Hippocampal formation (tissue), 2 donors: ENCODE measurements at places on chromosomes 2 and 18.

GRCh38 chr2:54708584-54709335 lies 14.7 kb upstream of the EML6 start:
- peak; percentile 17 for DNase-seq

DNA sequence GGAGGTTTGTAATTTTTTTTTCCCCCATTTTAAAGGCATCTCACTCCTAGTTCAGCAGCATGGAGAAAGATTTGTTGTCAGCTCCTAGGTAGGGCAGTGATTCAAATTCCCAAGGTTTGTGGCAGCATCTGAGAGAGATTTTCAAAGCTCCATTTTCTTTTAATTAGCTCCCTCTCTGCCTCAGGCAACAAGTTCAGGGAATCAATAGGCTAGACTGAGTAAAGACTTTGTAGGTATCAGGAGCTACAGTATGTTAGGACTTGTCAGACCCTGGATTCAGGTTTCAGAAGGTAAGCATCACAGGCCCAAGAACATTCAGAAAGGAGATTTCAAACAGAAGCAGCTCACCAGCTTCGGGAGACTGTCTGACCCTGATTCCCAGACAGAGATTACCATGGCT lies 273.3 kb upstream of the ERBB4 start:
- DNase-seq, result no peak

DNA sequence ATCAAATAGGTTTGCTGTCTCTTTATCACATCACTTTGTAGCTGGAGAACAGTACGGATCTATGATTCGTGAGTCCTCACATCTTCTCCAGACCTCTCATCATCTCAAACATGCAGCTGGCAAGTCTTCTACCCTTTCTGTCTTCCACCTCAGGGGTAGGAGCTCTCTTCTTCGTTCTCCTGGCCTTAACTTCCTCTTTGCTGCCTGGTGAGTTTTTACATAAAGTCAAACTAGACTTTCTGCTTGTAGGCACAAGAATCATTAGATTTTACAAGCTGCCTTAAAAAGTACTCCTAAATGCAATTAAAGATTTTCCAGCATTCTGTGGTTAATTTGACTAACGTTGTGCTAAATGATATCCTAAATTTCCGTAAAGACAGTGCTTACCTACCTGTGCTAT lies 43.7 kb upstream of the TANK start:
- DNase-seq, result no peak

DNA sequence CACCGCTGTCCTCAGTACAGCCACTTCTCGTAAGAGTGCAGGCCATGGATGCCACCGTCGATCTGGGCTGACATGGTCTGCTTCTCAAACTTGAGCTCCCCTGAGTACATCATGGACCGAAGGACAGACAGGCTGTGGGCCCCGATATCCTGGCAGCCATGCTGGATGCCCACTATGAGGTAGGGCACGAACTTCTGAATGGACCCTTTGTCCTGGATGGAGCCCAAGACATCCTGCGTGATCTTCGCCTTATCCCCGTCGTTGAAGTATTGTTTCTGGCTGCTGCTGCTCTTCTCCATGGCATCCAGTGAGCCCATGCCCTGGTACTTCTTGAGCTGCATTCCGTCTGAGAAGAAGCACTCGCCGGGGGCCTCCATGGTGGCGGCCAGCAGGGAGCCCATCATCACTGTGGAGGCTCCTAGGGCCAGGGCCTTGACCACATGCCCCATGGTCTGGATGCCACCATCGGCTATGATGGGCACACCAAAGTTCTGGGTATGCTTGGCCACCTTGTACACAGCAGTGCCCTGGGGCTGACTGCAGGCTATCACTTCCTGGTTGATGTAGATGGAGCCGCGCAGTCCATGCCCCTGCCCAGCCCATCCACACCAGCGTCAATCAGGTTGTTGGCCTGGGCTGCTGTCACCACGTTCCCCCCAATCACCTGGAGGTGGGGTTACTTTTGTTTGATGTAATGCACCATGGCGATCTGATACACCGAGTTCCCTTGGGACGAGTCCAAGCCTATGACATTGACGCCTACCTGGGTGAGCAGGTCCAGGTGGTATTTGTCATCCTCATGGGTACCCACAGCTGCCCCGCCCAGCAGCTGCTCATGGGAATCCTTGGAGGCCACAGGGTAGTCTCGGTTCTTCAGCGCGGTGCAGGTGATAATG lies 21.8 kb downstream of the CFLAR start:
- DNase-seq, result no peak

GRCh38 chr18:6363216-6363615 lies 51.5 kb downstream of the L3MBTL4 start:
- no peak for DNase-seq
